ENCODE measurements at places on chromosomes 5 and 9. TPM values are rescaled to one million over a fixed set of nuclear protein-coding genes. Genes with fewer than 3 reads are reported as not detected.

GRCh38 chr9:132978112-132978450 is 413 bp upstream of the GFI1B start:
- H3K4me3 ChIP-seq = no peak overlapping the region
- H3K4me1 ChIP-seq = no peaks in the 10 kb centered on the region
- H3K27ac ChIP-seq = no peak overlapping the region
- H3K27me3 ChIP-seq = peaks cover 59% of the 10 kb centered on the region

BRINP1 gene
- total RNA-seq = 9.0 TPM

- no peaks in the 10 kb centered on the region for H3K36me3 ChIP-seq
- no peak overlapping the region for H3K27ac ChIP-seq
- DNase-seq = no peak
- H3K4me1 ChIP-seq = peaks cover 5% of the 10 kb centered on the region
- H3K4me3 ChIP-seq = no peak overlapping the region
- no peaks in the 10 kb centered on the region for H3K27me3 ChIP-seq
These were observed 161.9 kb downstream of the ARHGAP26 start for GRCh38 chr5:142931896-142932686.

GAPT gene
- total RNA-seq = not detected

GRCh38 chr9:137494550-137495351 is 35.6 kb upstream of the NSMF start:
- no peak overlapping the region for H3K4me3 ChIP-seq
- no peaks in the 10 kb centered on the region for H3K36me3 ChIP-seq

F2RL2 gene
- total RNA-seq = not detected

GRCh38 chr9:17757816-17758215 is 178.9 kb downstream of the SH3GL2 start:
- no peak overlapping the region for H3K4me3 ChIP-seq
- DNase-seq = peak; percentile 38

DNA sequence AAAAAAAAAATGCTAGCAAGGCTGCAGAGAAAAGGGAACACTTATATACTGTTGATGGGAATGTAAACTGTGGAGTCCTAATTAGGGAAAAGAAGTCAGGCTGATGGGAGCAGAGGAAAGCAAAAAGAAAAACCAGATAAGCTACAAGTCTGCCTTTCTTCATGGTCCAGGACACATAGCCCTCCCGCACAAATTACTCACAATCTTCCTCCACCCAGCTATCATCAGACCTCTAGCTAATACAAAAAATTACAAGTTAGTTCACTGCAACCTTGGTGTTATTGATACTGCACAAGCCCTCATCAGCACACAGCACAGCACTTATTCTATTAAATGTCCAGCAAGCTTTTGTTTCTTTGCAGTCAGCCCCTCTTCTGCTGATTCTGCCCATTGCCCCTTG is 186.0 kb upstream of the ADRA1B start:
- no peak overlapping the region for H3K27ac ChIP-seq
- no peak for DNase-seq
- peaks cover 30% of the 10 kb centered on the region for H3K27me3 ChIP-seq
- no peaks in the 10 kb centered on the region for H3K36me3 ChIP-seq
- H3K4me3 ChIP-seq = no peak overlapping the region

GMCL2 gene
- not detected for total RNA-seq

GRCh38 chr5:142694092-142694856 is 8.4 kb upstream of the FGF1 start:
- H3K36me3 ChIP-seq = no peaks in the 10 kb centered on the region
- H3K27me3 ChIP-seq = no peaks in the 10 kb centered on the region
- no peak overlapping the region for H3K4me3 ChIP-seq
- H3K27ac ChIP-seq = no peak overlapping the region
- H3K4me1 ChIP-seq = peaks cover 23% of the 10 kb centered on the region

STKLD1 gene
- 3.4 TPM for total RNA-seq

SLC34A1 gene
- not detected for total RNA-seq

- H3K4me1 ChIP-seq = no peaks in the 10 kb centered on the region
- H3K4me3 ChIP-seq = no peak overlapping the region
- no peaks in the 10 kb centered on the region for H3K36me3 ChIP-seq
- H3K27ac ChIP-seq = no peak overlapping the region
- DNase-seq = peak; percentile 53
- H3K27me3 ChIP-seq = peaks cover 41% of the 10 kb centered on the region
These were observed 72.1 kb upstream of the ARAP3 start for GRCh38 chr5:141753971-141754713.

DNA sequence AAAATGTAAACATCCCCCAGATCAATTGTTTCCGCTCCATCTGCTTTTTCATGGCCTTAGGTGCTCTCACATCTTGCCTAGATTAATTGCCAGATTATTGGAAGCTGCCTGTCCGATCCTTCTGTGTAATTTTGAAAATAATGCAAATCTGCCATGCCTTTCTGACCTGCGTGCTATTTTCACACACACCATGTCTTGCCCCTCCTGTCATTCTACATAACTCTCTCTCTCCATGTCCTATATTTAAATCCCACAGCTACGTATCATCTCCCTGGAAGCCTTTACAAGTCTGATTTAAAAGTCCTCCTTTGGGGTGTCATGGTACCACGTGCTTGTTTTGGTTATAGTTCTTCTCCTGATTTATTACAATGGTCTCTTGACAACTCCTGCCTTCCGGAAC is 247.6 kb upstream of the ELAVL2 start:
- no peaks in the 10 kb centered on the region for H3K27me3 ChIP-seq
- H3K4me1 ChIP-seq = no peaks in the 10 kb centered on the region
- DNase-seq = no peak

- H3K4me1 ChIP-seq = peaks cover 19% of the 10 kb centered on the region
- no peak for DNase-seq
- H3K27me3 ChIP-seq = no peaks in the 10 kb centered on the region
- no peak overlapping the region for H3K4me3 ChIP-seq
- peak overlapping the region; percentile 34 for H3K27ac ChIP-seq
- peaks cover 87% of the 10 kb centered on the region for H3K36me3 ChIP-seq
These were observed 17.3 kb downstream of the RIOK2 start for GRCh38 chr5:97165726-97166125.

CNTFR gene
- total RNA-seq = not detected

DNA sequence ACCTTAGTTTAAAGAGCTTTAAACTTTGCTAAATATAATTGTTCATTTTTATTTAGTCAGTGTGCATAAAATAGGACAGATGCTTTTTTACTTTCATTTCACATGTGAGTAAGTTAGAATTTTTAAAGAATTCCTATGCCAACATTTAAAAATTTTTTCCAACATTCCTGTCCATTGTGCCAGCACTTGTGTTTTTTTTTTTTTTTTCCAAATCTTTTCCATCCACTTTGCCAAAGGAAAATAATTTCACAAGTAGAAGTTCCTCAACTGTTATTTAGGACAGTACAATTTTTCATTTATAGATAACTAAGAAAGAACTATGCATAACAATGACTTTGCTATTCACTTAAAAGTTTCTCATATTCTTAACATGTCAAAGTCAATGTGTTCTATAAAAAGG is 189.5 kb downstream of the ADAMTS6 start:
- H3K27ac ChIP-seq = peak overlapping the region; percentile 22
- peaks cover 17% of the 10 kb centered on the region for H3K4me1 ChIP-seq
- peak overlapping the region; percentile 42 for H3K4me3 ChIP-seq

DNA sequence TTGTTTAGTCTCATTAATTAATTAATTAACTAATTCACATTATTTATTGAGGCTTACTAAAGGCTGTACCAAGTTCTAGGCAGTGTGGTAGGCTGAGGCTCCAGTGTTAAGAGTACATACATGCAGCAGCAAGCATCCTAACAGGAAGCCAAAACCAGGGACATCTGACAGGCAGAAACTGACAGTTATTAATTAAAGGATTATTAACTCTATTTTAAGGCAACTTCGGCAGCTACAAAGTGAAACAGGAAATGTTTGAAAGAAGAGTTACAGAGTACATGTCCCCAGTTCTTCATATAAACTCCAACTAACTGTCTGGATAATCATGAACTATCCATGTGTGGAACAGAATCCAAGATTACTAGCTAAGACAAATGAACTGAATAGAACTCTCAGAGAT is 39.3 kb upstream of the GABRB2 start:
- DNase-seq = no peak
- H3K27ac ChIP-seq = no peak overlapping the region
- H3K4me1 ChIP-seq = no peaks in the 10 kb centered on the region
- H3K4me3 ChIP-seq = no peak overlapping the region
- no peaks in the 10 kb centered on the region for H3K27me3 ChIP-seq

GRCh38 chr5:91438871-91439270 is 55.8 kb upstream of the ARRDC3 start:
- H3K27ac ChIP-seq = no peak overlapping the region
- H3K4me3 ChIP-seq = no peak overlapping the region
- DNase-seq = no peak
- no peaks in the 10 kb centered on the region for H3K36me3 ChIP-seq
- H3K4me1 ChIP-seq = peaks cover 15% of the 10 kb centered on the region
